ENCODE measurements at places on chromosomes 11 and 22.
A peak's percentile ranks its signal among the peaks of the same experiment; 100 is the strongest.

DNA sequence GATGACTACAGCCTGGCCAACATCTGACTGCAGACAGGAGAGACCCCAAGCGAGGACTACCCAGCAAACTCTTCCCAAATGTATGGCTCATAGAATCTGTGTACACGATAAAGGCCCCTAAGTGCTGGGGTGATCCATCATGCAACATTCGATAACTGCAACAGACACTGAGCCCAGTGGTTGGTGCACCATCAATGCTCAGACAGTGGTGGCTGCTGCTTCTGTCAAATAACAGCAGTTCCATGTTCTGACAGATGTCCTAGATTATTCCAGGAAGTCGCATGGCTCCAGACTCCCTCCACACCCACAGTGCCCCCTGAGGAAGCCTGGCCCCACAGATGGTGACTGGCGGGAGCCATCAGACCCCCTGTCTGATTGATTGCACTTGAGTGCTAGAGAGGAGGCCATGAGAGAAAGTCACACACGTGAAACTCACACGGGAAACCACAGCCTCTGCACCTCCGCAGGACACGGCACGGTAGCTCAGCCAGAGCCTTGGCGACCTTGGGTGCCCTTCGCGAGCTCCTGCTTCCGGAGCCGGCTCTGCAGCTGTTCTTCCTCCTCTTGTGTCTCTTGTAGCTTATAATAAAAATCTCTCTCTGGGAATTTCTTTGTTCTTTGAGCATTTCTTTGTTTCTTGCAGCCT is 1155.9 kb downstream of the TBC1D22A start:
- no peak for DNase-seq

DNA sequence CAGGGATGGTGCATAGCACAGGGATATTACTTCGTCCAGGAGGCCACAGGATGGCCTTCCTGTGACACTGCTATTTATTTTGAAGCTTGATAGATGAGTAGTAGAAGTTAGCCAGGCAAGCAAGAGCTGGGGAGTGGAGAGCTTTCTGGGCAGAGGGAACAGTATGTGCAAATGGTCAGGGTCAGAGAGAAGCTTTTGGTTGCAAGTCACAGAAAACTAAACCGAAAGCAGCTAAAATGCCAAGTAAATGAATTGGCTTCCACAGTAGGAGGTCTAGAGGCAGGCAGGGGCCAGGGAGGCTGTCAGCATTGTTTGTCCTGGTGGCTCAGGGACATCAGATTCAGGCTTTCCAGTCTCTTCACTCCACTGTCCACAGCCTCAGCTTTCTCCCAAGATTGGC is 247.5 kb downstream of the GRIK4 start:
- no peak for DNase-seq

- DNase-seq, result peak; percentile 17
Measured at GRCh38 chr22:33438273-33438672, 380.1 kb upstream of the SYN3 start.

DNA sequence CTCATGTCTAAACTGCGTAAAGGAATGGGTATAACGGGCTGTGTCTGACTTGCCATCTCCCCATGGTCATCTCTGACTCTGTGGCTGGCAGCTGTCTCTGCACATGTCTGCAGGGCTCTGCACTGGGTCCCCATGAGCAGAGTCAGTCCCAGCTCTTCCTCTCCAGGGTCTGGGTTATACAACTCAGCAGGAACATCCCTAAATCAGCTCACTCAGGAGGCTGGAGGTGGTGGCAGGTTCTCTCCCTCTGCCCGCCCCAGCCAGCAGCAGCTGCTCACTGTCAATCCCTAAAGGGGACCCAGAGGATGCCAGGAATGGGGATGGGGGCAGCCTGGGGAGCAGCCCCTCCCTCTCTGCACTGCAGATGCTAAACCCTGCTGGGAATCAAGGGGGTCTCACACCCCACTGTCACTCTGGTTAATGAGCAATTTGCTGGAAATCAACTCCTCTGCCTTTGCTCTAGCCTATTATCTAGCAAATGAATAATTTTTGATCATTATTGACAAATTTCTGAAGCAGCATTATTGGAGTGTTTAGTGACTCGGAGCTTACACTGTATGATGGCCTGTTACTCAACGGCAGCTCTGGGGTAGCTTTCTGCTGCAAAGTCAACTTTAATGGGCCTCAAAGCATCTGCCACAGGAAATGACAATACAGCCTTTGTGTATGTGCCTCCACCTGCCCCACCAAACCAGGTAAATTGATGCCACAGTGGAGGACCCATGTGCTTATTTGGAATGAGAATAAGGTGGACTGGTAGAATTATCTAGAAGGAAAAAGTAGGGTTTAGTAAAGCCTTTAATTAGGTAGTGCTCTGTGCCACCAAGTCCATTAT is 55.7 kb upstream of the SHANK2 start:
- DNase-seq, result no peak

DNA sequence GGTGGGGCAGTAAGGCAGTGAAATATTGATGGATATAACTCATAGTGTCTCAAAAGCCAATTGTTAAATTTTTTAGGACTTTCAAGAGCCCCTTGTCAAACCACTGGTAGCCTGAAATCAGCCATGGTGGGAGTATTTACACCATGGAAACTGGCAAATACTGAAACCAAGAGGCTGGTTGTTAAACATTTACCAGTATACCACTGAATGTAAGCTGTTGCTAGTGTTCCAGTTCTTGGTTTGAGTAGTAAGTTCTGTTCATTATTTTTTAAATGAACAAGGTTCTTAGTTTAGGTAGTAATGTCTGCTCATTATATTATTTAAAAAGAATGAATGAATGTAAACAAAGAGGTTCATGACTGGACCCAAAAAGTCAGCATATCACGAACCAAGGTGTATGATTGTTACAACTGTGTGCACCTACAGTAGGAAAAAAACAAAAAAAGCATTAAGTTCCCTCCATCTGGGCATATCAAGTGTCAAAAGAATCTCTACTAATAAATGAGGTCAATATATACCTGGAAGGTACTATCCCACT is 4.5 kb upstream of the EIF3F start:
- DNase-seq, result no peak

DNA sequence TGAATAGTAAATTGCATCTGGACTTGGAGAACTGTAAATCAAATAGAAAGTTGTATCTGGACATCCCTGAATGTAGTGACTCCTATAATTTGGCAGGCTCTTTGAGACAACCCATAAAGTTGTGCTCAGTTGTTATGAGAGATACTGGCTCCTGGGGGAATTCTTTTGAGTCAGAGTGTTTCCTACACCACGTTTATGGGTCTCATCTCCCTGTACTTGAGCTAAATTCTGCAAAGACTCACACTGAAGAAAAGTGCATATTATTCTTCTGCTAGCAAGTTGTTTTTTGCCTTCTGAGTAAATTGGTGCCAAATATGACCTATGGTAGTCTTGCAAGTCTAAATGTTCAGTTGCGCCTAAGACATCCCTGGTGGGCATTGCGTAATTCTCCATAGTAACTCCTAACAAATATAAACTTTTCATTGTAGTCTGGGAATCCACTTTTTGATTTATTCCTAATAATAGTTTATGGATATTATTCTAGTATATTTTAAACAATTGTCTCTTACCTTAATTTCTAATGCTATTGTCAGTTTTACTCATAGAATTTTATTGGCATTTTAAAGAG is 5.0 kb downstream of the ZNF215 start:
- no peak for DNase-seq

DNA sequence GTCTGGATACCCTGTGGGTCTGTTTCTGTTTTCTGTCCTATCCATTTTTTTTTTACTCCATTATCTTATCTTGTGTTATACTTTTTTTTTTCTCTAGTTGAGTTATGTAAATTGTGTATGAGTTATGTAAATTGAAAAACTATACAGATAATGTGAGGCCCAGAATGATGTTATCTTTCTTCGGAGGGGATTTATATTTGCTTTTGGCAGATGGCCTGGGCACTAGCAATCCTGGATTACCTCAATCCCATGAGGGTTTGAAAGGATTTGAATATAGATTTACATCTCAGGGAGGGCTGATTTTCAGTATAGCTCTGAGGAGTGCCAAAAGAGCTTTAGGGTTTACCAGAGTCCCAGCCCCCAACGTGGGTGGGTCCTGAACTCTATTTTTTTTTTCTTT is 71.0 kb downstream of the CSTPP1 start:
- no peak for DNase-seq

DNA sequence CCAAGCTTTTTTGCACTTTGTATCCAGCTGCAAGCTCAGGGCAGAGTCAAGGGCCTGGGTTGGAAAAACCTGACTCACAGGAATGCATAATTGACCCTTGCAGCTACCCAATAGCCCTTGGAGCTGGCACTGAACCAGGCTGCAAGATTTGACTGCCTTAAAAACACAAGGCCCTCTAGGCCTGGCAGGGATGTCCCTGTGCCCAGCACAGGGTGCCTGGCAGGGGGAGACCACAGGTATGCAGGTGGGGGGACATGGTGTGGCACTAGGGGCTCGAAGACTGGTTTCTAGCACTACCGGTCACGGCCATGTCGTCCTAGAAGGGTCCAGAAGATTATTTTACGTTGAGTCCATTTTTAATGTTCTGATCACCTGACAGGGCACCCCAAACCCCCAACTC is 30.2 kb downstream of the SBF1 start:
- DNase-seq, result peak; percentile 35

Measured in non-pigmented ciliary epithelial cell (primary cell).